ENCODE measurements at places on chromosomes 5 and 9.

DNA sequence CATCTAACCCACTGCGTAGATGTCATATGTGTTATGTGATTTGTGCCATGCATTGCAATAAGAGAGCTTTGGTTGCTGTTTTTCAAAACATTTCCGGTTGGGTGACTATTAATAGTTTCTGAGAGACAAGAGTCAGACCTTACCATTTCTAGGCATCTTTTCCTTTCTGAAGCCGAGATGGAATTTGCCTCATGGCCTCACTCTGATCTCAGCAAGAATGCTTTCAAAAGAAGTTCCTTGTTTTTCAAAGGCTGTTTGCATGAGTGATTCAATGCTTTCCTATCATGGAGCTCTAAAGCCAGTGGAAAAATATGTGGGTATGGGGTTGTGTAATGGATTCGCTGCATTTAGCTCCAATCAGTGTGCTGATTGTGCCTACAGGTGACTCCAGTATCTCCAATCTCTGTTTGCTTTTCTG lies 203.1 kb upstream of the PPP1R2B start:
- no peak for DNase-seq

GRCh38 chr5:170720179-170720578 lies 63.3 kb upstream of the GABRP start:
- DNase-seq, result no peak

- no peak for DNase-seq
Observed at GRCh38 chr9:70994582-70994981, 126.8 kb downstream of the TRPM3 start.

DNA sequence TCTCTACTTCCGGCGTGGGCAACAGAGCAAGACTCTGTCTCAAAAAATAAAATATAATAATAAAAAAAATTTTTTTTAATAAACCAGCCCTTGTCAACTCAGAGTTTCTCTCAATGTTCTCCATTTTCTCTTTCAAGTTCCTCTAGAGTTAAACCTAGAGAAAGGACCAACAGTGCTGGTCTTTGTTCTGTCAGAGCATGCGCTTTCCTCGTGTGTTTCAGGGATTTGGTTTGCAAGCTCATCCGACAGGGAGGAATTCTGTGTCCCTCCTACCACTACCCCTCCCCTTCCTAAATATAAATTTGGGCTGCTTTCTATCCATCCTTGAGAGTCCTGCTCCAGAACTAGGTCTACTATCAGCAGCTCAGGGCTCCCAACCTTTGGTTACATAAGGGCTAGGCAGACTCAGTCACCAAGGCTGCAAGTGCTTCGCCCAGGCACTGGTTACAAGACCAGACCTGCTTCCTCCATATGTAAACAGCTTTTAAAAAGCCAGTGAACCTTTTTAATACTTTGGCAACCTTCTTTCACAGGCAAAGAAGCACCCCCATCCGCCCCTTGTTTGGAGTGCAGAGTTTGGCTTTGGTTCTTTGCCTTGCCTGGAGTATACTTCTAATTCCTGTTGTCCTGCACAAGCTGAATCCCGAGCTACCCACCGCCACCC lies 13.5 kb downstream of the SETX start:
- no peak for DNase-seq

DNA sequence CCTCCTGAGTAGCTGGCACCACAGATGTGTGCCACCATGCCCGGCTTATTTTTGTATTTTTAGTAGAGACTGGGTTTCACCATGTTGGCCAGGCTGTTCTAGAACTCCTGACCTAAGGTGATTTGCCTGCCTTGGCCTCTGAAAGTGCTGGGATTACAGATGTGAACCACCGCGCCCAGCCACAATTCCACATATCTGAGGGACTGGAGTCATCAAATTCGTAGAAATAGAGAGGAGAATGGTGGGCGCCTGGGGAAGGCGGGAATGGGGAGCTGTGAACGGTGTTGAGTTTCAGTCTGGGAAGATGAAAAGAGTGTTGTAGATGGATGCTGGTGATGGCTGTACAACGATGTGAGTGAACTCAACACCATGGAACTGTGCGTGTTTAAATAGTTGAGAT lies 1.9 kb upstream of the ABO start:
- no peak for DNase-seq

DNA sequence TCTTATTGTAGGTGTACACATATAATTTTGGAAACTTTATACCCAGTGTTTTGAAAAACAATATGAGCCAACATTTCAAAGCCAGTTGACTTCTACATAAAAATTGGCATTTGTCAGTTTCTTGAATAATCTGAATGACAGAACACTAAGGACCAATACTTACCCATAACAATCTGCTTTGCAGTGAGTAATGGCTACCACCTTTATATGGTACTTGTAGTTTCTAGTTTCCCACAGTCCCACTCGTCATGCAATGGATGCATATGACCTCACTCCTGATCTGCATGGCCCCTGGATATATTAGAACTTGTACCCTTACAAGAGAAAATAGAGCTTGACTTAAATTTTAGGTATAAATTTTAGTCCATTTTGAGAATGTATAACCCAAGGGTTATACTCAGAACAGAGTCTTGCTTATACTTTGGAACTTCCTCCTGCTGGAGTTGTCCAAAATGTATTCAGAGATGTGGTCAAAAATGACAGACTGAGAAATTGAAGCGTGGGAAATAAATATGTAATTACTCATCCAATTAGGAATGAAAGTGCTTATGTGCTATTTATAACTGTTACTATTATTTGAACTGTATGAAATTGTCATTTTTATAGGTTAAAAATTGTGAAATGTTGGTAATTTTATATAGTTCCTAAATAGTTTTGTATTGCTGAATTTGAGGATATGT lies 19.5 kb downstream of the XRCC4 start:
- DNase-seq, result no peak

GRCh38 chr5:110963495-110963894 lies 108.0 kb upstream of the TSLP start:
- DNase-seq, result peak; percentile 1

- no peak for DNase-seq
Observed at GRCh38 chr5:10478436-10478835, 36.8 kb downstream of the ROPN1L start.

All from fibroblast of the conjunctiva (primary cell).